ENCODE measurements at places on chromosomes 12 and 14.
A peak's percentile ranks its signal among the peaks of the same experiment; 100 is the strongest.

- no peak for DNase-seq
- no peaks in the 10 kb centered on the region for H3K4me1 ChIP-seq
- no peaks in the 10 kb centered on the region for H3K27me3 ChIP-seq
- no peak overlapping the region for H3K27ac ChIP-seq
Measured at GRCh38 chr14:103889313-103890051, 38.8 kb upstream of the TDRD9 start.

GRCh38 chr14:89247457-89248122, 169.4 kb downstream of the FOXN3 start:
- peaks cover 32% of the 10 kb centered on the region for H3K4me1 ChIP-seq
- H3K36me3 ChIP-seq = peaks cover 6% of the 10 kb centered on the region
- H3K27ac ChIP-seq = no peak overlapping the region
- H3K27me3 ChIP-seq = no peaks in the 10 kb centered on the region
- H3K4me3 ChIP-seq = no peak overlapping the region
- no peak for DNase-seq

- no peak overlapping the region for H3K27ac ChIP-seq
- no peak overlapping the region for H3K4me3 ChIP-seq
- H3K4me1 ChIP-seq = no peaks in the 10 kb centered on the region
- DNase-seq = no peak
- no peaks in the 10 kb centered on the region for H3K36me3 ChIP-seq
Measured at GRCh38 chr12:83016218-83016835, 329.6 kb downstream of the TMTC2 start.

GRCh38 chr14:56891226-56891625, 80.9 kb upstream of the OTX2 start:
- no peak for DNase-seq
- no peak overlapping the region for H3K4me3 ChIP-seq
- no peaks in the 10 kb centered on the region for H3K36me3 ChIP-seq
- H3K4me1 ChIP-seq = no peaks in the 10 kb centered on the region

GRCh38 chr14:40371011-40371410, 938.8 kb upstream of the FBXO33 start:
- no peaks in the 10 kb centered on the region for H3K27me3 ChIP-seq
- H3K36me3 ChIP-seq = no peaks in the 10 kb centered on the region
- H3K4me1 ChIP-seq = no peaks in the 10 kb centered on the region
- no peak for DNase-seq

DNA sequence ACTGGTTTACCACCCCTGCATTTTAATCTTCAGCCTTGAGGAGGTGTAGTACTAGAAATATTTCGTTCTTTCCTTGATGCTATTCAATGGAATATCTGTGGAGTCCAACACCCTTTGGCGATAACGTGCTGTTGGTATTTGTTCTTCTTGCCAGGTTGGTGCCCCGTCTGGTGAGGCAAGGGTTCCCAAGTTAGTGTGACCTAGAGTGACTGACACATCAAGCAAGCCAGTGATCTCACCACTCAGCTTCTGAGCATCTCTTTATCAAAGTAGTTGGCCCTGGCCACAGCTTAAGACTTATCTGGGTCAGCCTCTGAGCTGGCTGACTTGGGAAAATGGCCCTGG, 60.2 kb downstream of the PLXNC1 start:
- peak; percentile 6 for DNase-seq
- H3K4me3 ChIP-seq = peak overlapping the region; percentile 87
- H3K4me1 ChIP-seq = peaks cover 46% of the 10 kb centered on the region
- peaks cover 3% of the 10 kb centered on the region for H3K36me3 ChIP-seq

DNA sequence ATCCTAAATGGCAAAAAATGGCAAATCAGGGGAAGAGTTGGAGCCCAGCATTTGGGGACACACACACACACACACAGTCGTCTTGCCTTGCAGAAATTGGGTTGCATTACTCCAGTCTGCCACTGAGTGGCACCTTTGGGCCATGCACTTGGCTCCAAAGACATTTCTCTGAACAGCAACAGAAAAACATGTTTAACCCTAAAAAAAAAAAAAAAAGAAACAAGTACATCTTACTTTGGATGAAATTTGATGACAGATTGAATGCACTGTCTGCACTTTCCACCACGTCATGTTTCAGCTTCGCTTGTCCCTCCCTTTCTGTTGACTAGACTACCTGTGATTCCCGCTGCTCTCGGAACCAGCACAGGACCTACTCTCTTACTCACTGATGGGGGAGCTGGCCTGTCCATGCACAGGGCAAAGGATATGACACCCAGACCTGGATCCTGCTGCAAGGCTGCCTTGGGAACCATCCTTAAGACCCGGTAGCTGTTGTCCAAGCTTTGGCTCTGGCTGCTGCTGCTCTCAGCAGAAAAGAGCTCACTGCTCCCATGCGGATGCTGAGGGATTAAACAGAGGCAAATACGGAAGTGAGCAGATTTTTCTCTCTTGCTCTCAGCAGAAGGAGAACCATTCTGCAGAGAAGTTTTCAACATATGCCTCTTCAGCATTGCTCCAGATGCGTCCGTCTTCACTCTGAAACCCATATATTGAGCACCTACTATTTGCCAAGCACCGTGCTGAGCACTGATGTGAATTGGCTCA, 376.8 kb downstream of the DPF3 start:
- H3K27me3 ChIP-seq = no peaks in the 10 kb centered on the region
- peak; percentile 32 for DNase-seq
- peak overlapping the region; percentile 19 for H3K4me3 ChIP-seq

DNA sequence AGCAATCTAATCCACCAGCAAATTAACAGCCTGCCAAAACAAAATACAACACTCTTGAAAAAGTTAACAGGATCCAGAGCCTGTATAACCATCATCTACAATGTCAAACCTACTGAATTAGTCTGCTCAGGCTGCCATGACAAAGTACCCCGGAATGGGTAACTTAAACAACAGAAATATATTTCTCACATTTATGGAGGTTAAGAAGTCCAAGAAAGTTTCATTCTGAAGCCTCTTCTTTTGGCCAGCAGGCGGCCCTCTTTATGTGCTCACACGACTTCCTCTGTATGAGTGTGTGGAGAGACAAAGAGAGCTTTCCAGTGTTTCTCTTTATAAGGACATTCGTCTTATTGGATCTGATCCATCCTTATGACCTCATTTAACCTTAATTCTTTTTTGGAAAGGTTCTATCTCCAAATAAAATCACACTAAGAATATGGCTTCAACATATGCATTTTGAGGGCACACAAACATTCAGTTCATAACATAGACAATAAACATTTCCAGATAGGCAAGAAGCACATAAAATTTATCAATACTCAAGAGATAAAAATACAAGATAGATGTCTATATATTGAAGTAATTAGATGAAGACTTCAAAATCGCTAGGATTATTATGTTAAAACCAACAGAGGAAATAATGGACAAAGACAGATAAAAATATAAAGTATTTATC, 5.9 kb upstream of the RERG start:
- peaks cover 5% of the 10 kb centered on the region for H3K4me1 ChIP-seq
- no peak overlapping the region for H3K4me3 ChIP-seq
- H3K27ac ChIP-seq = no peak overlapping the region
- H3K27me3 ChIP-seq = peaks cover 63% of the 10 kb centered on the region

Data from T-helper 17 cell (primary cell).